ENCODE measurements at places on chromosomes 1 and 21. TPM values are rescaled to one million over a fixed set of nuclear protein-coding genes. Genes with fewer than 3 reads are reported as not detected.

Gene CELA2B
- not detected for total RNA-seq

Gene CD1E
- not detected for total RNA-seq

Gene LCE3E
- 0.12 TPM for total RNA-seq

Gene PLPP3
- 25.0 TPM for total RNA-seq

Gene LCA5L
- total RNA-seq, result 1.3 TPM

Gene CFHR5
- total RNA-seq, result not detected

Gene CDC42BPA
- 11.7 TPM for total RNA-seq

Gene ABCB10
- total RNA-seq, result 21.5 TPM

Gene ASAP3
- total RNA-seq, result 7.4 TPM

Gene HFM1
- total RNA-seq, result not detected

Gene MFAP2
- total RNA-seq, result 0.85 TPM

Gene KCNJ15
- 0.12 TPM for total RNA-seq

Gene KCNQ4
- total RNA-seq, result 0.38 TPM

Gene FCRLB
- total RNA-seq, result 1.5 TPM

Gene WNT4
- 0.32 TPM for total RNA-seq

Gene SLAMF1
- not detected for total RNA-seq

Gene GBP6
- not detected for total RNA-seq

Gene IFI44L
- 0.28 TPM for total RNA-seq

Gene ROR1
- 8.6 TPM for total RNA-seq

Gene CRP
- total RNA-seq, result not detected

Gene KCNE1
- total RNA-seq, result not detected

Gene ZNF124
- 5.9 TPM for total RNA-seq

Gene CCDC17
- total RNA-seq, result 0.26 TPM

Gene CHI3L2
- 0.49 TPM for total RNA-seq

Gene C8B
- total RNA-seq, result not detected

Gene ARHGEF19
- total RNA-seq, result 5.7 TPM

Gene SPAG17
- total RNA-seq, result not detected

Gene AGMAT
- total RNA-seq, result 6.7 TPM

Gene SASS6
- total RNA-seq, result 3.4 TPM

Gene GNAT2
- total RNA-seq, result not detected

Gene FMN2
- total RNA-seq, result 3.2 TPM

Gene SVBP
- total RNA-seq, result 12.4 TPM

Gene KIF26B
- 0.05 TPM for total RNA-seq

Gene LAD1
- 1.0 TPM for total RNA-seq

Gene SLC66A1
- 16.7 TPM for total RNA-seq

Gene ELAVL4
- not detected for total RNA-seq

Gene CHML
- 8.1 TPM for total RNA-seq

Gene HES5
- not detected for total RNA-seq

Gene CRYBG2
- 1.6 TPM for total RNA-seq

Gene CFHR4
- total RNA-seq, result not detected

Gene LCE6A
- total RNA-seq, result not detected

Gene FBXO28
- 30.9 TPM for total RNA-seq

Gene LCE2A
- total RNA-seq, result not detected

All from A549 treated with AZD2906 at 1 μM for 4 hours (cell line).